ENCODE measurements at places on chromosomes 1 and 21.

DNA sequence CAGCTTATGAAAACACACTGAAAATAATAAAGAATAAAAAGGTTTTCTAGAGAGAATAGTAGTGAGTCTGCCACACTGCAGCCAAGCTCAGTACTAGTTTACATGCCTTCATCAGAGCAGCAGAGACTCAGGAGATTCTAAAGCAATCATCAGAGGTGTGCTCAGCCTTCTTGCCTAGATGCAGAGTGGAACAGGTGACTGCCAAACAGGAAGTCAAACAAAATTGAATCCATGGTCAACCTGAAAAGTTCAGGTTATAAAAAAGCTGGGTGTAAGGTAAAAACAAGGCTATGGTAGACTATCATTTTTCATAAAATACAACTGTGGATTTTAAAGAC is 165.3 kb upstream of the C1orf105 start:
- no peak for DNase-seq

DNA sequence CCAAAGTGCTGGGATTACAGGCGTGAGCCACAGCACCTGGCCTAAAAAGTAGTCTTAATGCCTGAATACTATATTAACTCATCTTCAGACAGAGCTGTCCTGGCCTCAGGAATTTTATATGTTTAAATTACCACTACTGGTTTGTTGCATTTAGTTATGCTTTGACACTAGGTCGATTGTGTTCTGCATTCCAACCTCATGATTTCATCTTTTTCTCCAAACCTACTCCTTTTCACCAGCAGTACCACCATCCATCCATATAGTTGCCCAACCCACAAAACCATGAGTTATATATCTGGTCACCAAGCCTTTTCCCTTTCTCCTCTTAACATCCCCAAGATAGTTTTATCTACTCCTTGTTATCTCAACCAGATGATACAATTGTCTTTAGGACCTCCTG is 22.6 kb downstream of the FMO5 start:
- no peak for DNase-seq

DNA sequence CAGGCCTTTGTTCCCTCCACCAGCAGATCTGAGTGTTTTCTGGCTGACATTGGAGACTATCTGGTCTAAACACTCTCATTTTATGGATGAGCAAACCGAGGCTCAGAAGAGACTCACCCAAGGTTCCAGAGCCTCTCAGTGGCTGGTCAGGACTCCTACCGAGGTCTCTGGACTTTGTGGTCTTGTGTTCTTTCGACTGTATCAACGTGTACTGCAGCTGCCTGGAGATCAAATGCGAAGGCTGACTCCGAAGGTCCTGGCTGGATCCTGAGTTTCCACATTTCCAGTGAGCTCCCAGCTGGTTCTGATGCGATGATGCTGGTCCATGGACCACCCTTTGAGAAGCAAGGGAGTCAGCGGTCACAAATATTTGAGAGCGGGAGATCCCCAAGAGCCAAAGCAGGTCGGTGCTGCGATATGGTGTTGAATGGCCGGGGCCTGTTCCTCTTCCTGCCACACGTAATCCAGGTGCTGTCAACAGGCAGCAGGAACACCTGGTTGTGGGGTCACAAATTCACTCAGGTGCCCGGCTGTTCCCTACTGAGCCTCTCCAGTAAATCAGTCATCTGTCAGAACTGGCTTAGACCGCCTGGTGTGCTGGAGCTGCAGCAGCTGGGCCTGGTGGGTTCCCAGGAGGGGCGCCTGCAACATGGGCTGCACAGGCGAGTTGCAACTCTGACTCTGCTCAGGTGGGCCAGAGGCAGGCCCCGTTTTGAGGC is 94.8 kb upstream of the USP24 start:
- DNase-seq: no peak

GRCh38 chr1:11523746-11524464 is 45.0 kb downstream of the DISP3 start:
- no peak for DNase-seq

DNA sequence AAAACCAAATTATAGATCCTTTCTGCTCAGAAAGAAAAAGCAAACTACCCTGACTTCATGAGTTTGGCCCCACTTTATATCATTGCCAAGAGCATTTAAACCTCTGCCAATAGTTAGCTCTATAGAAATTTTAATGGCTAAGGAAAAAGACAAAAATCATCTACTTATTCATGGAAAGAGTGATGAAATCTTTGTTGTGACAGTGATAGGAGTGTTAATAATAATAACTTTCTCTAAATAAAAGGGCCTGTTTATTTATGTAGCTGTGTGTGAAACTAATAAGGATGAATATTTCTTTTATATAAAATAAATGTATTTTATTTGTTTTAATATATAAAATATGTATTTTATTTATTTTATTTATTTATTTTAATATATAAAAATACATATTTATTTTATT is 6.4 kb downstream of the CHODL start:
- no peak for DNase-seq

- DNase-seq: no peak
These were observed 72.3 kb downstream of the TRIM11 start for GRCh38 chr1:228334226-228334935.

DNA sequence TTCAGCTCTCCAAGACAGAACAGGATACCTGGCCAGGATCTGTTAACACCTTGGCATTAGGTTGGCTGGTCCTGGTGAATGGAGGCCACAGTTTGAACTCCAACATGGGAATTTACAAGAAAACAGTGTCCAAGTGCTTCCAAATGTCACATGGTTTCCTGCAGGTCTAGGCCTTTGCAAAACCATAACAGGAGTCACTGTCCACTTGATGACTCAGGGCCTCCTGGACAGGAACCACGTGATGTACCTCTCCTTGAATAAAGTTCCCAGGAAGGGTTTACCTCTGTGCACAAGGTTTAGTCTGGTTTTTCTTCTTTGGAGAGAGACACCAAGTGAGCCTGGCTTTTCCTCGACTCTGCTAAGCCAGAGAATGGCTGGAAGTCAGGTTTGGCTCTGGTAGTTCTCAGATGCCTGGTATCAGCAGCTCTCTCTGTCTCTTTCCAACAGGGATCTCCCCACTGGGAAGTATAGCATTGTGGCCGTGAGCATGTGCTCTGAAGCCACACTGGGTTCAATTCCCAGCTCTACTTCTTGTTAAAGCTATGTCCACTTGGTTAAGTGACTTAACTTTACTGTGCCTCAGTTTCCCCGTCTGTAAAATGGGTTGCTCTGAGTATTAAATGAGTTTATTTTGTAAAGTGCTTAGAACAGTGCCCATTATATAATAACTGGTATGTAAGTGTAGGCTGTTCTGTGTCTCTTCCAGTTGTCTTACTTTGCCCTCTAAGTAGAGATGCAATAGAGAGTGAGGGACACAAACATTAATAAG is 27.3 kb upstream of the TMEM61 start:
- no peak for DNase-seq

DNA sequence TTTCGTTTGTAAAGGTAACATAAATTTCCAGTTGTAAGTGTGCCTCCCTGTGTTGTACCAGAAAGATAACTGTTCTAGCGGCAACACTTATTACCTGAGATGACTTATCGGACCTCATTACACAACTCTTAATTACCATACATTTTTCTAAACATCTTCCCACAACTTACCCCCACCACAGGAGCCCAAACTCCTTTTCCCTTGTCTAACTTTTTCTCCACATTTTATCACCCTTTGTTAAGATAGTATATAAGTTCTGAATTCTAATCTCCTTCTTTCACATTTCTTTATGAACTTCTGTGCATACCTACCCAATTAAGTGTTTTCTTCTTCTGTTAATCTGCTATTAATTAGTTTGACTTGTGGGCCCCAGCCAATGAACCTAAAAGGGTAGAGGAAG is 143.7 kb upstream of the CAMK1G start:
- DNase-seq: no peak

- DNase-seq: no peak
These were observed 473.0 kb upstream of the ADGRL2 start for GRCh38 chr1:81327743-81328142.

GRCh38 chr1:236092899-236093298 is 28.0 kb upstream of the NID1 start:
- DNase-seq: no peak

- DNase-seq: no peak
These were observed 2.8 kb upstream of the SEC22B start for GRCh38 chr1:120178799-120179756.

DNA sequence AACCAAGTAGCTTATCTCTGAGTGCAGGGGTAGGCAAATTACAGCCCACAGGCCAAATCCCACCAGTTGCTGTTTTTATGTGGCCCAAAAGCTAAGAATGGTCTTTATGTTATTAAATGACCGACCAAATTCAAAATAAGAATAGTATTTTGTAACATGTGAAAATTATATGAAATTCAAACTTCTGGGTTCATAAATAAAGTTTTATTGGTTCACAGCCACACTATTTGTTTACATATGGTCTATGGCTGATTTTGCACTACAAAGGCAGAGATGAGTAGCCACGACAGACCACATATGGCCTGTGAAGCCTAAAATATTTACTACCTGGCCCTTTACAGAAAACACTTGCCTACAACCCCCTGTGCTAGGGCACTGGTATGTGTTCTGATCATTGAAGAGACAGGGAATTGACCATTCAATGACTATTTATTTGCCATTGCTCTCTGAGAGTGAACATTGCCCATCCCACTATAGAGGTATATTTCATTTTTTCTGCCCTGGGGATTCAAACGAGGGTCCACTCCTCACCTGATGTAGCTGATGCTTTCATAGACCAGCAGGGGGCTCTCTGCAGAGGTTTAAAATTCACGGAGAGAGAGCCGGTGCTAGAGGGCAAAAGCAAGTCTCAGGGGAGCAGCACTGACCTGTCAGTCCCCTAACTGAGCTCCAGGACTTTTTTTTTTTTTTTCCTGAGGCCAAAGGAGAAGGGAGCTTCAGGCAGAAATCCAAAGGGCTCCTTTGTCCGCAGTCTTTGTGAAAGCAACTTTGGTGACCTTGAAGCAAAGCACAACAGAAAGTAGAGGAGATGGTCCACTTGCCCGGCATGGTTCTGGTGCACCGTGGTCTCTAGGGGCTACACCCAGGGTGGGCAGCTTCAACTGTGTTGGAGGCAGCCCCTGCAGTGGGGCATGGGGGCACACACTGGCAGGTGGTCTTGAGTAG is 7.3 kb upstream of the GNL2 start:
- peak; percentile 61 for DNase-seq

DNA sequence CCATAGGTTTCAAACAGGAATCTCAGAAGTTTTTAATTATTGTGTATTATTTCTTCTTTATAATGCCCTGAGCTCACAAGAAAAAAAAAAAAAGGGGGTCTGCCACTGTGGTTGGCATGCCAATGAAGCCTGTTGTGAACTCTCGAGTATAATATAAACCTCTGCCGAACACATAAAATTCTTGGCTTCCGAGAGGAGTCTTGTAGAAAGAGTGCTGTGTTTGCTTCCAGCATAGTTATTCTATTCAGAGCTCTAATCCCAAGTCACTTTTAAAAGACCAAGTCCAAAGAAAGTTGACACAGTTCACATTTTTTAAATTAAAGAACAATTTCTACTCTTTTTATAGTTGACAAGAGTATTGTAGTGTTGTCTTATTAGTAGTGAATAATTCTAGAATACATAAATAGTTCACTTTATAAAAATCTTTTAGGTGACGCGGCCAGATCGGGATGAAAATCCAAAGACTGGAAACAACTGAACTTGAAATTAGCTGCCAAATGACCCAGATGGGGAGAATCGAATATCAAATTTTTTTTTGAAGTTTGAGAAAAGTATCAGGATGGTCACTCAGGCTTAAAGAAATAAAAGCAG is 293.2 kb downstream of the DUSP10 start:
- DNase-seq: no peak

DNA sequence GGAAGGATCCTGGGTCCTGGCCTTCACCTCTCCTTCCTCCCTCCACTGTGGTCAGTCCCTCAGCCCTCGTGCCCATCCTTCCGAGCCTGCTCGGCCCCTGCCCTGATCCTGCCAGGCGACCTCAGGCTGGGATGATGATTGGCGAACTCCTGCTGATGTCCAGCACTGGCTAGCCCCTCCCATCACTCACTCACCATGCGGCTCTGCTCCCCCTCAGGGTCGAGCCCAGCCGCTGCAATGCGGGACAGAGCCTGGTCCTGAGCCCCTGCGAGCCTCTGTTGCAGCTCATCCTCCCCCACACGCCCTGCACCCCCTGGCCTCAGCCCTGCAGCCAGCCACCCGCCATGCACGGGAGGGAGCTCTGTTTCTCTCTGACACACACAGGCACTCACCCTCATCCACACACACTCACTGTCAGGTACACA is 100.2 kb downstream of the DMRTB1 start:
- no peak for DNase-seq

DNA sequence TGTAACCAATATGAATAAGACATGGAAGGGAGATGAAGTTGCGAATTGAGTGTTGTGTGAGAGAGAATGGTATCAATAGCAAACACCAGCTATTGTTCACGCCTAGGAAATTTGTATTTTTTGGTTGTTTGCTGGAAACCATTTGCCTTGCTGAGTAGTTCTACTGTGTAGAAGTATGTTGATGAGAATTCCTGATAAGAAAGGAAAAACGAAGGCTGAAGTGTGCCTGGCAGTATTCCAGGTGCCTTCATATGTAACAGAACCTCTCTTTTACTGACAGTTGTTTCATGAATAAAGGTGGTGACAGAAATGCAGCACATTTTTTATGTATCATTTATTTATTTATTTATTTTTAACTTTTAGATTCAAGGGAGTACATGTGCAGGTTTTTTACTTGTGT is 79.5 kb downstream of the SDCCAG8 start:
- DNase-seq: no peak

- DNase-seq: peak; percentile 79
These were observed 24.2 kb downstream of the OLFML3 start for GRCh38 chr1:114003431-114003830.

GRCh38 chr1:85315789-85316188 is 39.4 kb upstream of the BCL10 start:
- DNase-seq: no peak

DNA sequence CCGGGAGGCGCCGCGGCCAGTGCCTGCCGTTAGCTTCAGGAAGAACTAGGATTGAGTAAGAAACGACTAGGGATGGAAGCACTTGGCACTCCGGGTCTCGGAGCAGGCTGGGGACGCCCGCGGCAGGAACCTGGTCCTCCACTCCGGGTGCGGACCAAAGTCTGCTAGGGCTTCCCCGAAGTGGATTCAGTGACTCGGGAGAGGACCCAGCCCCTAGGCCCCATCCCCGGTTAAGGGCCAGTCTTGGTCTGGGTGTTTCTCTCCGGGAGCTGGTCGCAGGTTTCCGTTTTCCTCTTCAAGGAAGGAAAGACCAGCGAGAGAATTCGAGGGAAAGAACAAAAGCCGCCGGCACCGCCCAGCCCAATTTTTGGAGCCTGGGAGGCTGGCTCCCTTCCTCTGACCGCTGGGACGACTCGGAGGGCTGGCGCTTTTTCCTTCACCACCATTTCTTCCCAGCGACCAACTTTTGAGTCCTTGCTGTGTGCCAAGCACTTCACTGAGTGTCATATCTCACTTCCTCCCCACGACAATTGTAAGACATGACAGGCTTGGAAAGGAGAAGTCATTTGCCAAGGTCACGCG is 16.8 kb upstream of the STMN1 start:
- DNase-seq: peak; percentile 84

DNA sequence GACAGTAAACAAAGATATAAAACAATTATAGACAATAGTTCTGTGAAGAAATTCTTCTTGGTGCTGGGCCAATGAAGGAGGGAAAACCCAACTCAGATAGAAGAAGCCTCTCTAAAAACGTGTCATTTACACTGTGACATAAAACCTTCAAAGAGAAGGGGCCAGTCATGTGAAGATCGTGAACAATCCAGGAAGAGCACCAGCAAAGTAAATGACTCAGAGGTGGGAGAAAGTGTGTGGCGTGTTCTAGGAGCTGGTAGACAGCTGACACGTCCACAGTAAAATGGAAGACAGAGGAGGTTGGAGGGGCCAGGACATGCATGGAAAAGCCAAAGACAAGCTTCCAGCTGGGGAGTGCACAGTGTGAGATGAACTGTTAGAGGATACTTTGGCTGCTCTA is 143.6 kb downstream of the VAV3 start:
- no peak for DNase-seq

Measured in NB4 (cell line).